Lung (tissue), 17 donors: ENCODE measurements at places on chromosomes 4 and X.
A peak's percentile ranks its signal among the peaks of the same experiment; 100 is the strongest.

DNA sequence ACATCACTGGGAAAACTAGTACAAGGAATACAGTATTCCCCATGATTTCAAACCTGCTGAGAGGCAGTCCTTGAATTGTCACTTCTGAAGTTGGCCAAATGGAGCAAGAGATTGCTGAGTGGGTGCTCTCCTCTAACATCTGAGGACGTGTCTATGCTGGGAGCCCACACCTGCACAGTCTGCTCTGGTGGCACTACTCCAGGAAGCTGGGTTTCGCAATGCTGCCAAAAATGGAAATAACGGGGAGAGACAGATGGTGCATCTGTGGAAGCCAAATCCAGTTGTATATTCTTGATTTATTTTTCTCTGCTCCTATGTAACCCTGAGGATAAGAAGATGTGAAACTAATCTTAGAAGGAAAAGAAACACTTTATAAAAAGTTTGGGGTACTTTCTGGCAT lies 240.1 kb upstream of the CTSO start:
- DNase-seq: no peak

- no peak for DNase-seq
Measured at GRCh38 chr4:3186609-3187008, 62.4 kb upstream of the MSANTD1 start.

DNA sequence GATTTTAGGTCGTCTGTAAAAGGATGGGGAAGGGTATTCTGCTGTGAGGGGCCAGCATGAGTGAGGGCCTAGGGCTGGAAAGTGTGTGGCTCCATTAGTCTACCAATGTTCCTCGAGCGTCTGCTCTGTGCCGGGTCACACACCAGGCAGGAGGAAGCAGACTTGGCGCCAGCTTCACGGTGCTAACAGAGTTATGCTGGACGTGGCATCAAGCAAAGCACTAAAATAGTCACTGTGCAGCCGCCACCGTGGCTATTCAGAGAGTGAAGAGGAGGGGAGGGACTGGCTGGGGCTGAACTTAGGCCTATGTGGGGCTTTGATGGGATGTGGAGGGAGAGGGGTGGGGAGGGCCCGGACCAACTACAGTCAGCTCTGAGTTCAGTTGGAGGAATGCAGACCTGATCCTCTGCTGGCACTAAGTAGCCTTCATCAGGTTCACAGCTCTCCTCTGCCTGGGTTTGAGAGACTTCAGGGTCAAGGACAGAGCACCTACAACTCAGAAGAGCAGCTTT lies 83.9 kb upstream of the MSX1 start:
- DNase-seq: no peak

- no peak for DNase-seq
Measured at GRCh38 chr4:124946696-124947095, 234.2 kb upstream of the ANKRD50 start.

DNA sequence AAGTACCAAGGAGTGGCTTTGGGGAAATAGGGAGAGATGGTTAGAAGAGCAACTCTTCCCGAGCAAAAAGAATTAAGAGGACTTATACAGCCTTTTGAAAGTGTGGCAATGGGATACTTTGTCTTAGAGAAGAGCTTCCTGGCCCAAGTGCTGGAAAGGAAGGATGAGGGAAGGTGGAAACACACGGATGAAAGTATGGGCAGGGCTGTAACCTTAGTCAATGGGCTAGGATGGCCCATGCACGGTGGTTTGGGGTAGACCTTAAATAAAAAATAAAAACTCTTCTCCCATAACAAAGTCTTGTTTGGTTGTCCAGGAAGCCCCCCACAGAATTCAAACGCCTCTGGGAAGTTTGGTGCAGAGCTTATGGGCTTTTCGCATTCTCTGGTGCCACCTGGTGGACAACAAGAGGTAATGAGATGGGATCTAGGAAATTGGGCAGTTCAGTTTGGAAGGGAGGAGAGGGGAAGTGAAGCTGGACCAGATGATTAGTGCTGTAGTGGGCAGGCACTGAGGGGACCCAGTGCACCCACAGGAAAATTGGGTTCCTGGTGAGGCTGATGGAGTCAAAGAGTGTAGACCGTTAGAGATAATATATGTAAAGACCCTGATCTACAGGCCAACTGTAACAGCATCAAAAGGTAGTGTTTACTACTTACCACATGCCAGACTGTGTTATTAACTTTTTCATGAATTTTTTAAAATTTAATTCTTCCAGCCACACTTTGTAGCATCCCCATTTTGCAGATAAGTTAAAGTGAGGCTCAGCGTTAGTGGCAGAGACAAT lies 13.8 kb upstream of the ENOX2 start:
- DNase-seq: peak; percentile 54
